Hematopoietic multipotent progenitor cell treated with erythropoietin and hydrocortisone succinate and interleukin-3 and kit ligand, for 15 days (in vitro differentiated cells): ENCODE measurements at places on chromosomes 12 and 14.

- no peak for DNase-seq
These were observed 29.3 kb downstream of the HMGA2 start for GRCh38 chr12:65853489-65854157.

DNA sequence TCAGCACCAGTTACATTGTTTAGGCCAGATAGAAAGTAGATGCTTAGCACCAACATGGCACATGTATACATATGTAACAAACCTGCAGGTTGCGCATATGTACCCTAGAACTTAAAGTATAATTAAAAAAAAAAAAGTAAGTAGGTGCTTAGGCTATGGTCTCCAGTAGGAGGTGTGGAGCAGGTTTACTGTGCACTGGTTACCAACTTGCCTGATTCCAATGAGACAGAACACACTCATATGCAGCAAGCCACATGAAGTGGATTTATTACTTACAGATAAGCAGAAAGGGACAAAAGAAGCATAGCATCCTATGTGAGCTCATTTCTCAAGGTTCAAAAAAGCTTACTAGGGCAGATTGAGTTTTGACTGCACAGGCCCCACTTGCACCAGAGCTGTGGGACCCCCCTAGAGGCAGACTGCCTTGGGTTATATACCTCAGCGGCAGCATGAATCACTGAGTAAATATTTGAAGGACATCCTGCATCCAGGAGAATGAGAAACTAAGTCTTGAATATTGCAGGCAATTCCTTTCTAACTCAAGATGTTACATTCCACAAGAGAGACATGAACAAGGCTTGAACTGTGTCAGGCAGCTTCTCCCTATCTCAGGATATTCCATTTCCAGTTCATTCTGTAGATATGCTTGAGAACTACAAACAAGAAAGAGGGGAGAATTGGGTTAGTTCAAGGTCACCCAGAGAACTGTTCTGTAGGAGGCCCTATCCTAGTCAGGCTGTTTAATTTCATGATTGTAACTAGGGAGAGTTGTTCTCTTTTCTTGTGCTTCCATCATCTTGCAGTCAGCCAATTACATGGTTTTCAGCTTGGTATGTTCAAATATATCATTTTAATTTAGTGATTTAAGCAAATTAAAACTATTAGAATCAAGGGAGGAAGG lies 30.1 kb downstream of the LRFN5 start:
- DNase-seq, result no peak

- DNase-seq, result no peak
These were observed 115.0 kb downstream of the BTG1 start for GRCh38 chr12:92030618-92031017.

DNA sequence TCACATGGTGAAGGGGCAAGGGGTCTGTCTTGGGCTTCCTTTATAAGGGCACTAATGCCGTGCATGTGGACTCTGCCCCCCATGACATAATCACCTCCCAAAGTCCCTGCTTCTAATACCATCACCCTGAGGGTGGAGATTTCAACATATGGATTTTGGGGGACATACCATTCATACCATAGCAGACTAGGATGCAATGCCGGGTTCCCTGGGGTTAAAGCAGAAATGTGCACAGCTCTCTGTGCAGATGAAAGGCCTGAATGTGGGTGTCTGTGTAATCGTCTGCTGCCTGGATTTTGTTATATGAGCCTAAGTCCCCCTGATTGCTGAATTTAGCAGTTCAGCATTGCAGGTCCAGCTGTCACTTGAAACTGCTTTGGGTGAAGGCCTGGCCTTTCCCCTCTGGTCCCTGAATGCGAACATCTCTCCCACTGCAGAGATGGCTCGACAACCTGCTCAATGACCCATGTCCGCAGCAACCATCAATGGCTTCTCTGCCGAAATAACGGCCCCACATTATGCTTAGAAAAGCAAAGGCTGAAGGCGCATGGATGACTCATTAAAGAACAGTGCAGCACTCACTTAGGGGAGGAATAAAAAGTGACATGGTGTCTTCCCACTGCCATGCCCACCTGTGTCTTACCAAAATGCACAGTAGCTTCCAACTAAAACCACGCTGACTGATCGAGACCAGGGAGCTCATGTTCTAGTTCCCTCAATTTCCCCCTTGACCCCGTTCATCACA lies 286.3 kb downstream of the DPF3 start:
- DNase-seq, result no peak

- no peak for DNase-seq
These were observed 168.3 kb downstream of the RMST start for GRCh38 chr12:97630875-97631274.

- no peak for DNase-seq
These were observed 7.7 kb downstream of the LRRIQ1 start for GRCh38 chr12:85043829-85044228.

GRCh38 chr12:57850854-57851430 lies 4.4 kb upstream of the CTDSP2 start:
- no peak for DNase-seq

DNA sequence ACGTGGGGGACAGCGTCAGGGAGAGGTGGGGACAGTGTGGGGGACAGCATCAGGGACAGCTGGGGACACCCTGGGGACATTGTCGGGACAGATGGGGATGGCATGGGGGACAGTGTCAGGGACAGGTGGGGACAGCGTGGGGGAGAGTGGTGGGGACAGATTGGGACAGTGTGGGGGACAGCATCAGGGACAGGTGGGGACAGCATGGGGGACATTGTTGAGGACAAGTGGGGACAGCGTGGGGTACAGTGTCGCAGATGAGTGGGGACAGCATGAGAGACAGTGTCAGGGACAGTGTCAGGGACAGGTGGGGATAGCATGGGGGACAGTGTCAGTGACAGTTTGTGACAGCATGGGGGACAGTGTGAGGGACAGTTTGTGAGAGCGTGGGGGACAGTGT lies 240.9 kb downstream of the TMEM121 start:
- DNase-seq, result no peak

GRCh38 chr14:53214384-53214783 lies 61.3 kb upstream of the DDHD1 start:
- no peak for DNase-seq

DNA sequence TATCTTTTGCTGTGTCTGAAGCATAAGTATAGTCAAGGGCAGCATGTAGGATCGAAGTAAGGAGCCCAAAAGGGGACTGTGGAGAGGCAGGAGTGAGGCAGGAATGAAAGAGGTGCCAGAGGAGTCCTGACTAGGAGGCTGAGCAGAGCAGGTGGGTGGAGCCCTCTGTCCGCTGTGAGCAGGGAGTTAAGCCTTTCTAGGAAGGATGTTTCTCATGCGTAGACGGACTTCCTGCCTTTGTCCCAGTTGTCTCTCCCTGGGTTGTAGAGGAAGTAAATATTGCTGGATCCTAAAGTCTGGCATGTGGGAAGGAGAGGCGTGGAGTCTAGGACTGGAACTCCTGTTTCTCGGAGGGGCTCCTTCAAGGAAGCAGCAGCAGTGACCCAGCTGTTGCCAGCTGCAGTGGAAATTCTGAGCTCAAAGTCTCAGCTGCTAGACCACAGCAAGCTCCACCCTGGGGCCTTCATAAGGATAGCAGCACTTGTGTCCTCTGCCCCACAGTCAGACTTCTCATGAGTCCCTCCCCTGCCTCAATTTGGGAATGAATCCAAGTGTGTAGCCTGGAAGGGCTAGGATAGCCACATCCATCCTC lies 44.0 kb downstream of the RBMS2 start:
- DNase-seq, result no peak

DNA sequence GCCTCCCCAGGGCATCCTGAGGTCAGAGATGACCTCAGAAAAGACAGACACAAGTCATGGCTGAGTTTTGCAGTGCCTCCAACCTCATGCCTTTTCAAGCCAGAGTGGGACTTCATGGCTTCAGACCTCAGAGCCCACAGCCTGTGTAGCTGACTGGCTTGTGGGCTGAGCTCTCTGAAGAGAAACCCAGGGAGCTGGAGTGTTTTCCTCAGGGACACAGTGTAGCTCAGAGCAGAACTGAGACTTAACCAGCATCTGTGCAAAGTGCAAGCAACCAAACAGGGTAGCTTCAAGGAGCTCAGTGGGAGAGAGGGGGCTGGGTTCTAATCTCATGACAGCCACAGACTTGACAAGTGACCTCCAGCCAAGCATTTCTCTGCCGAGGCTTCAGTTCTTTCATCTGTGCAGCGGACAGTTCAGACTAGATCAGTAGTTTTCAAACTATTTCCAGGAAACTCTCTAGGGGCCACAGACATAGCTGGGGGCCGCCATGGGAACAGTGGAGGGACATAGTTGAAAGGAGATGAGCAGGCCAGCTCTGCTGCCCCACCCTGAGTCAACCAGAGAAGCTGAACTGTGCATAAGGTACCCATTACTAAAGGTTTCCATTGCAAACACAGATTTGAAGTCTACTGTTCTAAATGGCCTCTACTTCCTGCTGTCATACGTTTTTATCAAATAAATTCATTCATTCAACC lies 80.0 kb downstream of the LGMN start:
- no peak for DNase-seq

GRCh38 chr14:23286902-23287479 lies 1.1 kb upstream of the HOMEZ start:
- DNase-seq, result no peak

DNA sequence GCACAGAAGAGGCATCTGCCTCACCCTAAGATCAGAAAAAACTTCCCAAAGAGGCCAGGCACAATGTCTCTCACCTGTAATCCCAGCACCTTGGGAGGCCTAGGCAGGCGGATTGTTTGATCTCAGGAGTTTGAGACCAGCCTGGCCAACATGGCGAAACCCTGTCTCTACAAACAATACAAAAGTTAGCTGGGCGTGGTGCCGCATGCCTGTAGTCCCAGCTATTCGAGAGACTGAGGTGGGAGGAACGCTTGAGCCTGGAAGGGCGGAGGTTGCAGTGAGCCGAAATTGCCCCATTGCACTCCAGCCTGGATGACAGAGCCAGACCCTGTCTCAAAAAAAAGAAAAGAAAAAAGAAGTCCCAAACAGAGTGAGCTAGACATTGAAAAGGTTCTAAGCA lies 4.5 kb downstream of the ZBTB1 start:
- no peak for DNase-seq

DNA sequence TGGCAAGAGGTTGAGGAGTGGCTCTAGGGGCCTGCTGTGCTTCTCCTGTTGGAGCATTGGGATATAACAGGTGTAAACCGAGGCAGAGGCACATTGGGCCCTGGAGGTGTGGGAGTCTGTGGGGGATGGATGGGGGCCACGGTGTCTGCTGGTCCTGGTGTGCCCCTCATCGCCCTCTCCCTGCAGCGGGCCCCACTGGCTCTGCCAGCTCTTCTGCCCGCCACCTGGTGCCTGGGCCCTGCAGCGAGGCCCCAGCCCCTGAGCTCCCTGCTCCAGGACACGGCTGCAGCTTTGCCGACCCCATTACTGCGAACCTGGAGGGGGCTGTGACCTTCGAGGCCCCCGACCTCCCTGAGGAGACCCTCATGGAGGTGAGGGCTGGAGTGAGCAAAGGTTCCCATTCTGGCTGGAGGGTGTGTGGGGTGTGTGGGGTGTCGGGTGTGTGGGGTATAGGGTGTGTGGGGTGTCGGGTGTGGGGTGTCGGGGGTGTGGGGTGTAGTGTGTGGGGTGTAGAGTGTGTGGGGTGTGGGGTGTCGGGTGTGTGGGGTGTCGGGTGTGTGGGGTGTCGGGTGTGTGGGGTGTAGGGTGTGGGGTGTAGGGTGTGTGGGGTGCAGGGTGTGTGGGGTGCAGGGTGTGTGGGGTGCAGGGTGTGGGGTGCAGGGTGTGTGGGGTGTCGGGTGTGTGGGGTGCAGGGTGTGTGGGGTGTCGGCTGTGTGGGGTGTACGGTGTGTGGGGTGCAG lies 10.6 kb upstream of the PUS1 start:
- no peak for DNase-seq

DNA sequence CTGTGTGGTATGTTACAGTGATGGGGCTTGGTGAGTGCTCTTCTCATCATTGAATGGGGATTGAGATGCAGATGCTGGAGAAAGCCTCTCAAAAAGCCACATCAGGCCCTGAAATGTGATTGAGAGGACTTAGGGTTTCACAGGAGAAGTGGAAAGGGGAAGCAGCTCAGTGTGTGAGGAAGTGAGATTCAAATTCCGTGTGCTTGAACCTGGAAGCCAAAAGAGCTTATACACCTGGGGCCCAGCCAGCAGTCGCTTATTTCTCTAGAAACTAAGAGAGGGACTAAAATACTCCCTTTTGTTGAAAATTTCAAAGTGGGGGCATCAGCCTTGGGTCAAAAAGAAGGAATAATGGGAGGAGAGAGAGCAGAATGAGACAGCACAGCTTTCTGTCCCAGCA lies 39.1 kb upstream of the GZMB start:
- no peak for DNase-seq

DNA sequence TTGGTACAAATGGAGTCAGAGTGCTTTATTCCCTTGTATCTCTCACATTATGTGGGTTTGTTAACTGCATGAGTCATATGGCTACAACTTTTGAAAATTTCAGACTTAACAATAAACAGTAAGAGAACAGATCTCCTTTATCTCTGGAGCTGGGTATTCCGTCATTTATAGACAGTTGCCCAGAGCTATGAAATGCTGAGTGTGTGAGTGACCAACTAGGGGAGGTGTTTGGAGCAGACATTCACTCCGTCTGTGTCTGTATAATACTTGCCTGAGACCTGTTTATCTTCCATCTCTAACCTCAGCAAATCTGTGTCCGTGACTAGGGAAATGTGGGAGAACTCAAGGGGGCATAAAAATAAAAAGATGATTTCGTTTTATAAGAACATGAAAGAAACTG lies 279.9 kb upstream of the FAR2 start:
- no peak for DNase-seq

- no peak for DNase-seq
These were observed 45.9 kb downstream of the NOC4L start for GRCh38 chr12:132190012-132190755.

DNA sequence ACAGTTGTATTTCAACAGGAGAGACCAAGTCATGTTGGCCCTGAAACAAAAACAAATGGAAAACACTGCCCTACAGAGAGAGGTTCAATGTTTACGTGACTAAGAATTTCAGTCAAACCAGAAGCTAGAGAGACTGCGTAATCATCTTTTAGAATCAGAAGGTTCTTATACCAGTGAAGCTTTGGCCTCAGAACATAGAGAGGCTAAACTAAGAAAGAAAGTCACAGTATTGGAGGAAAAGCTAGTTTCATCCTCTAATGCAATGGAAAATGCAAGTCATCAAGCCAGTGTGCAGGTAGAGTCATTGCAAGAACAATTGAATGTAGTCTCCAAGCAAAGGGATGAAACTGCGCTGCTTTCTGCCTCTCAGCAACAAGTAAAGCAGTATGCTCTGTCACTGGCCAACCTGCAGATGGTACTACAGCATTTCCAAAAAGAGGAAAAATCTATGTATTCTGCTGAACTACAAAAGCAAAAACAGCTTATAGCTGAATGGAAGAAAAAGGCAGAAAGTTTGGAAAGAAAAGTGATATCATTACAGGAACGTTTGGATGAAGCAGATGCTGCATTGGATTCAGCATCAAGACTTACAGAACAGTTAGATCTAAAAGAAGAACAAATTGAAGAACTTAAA lies 32.5 kb upstream of the NUAK1 start:
- DNase-seq, result no peak

DNA sequence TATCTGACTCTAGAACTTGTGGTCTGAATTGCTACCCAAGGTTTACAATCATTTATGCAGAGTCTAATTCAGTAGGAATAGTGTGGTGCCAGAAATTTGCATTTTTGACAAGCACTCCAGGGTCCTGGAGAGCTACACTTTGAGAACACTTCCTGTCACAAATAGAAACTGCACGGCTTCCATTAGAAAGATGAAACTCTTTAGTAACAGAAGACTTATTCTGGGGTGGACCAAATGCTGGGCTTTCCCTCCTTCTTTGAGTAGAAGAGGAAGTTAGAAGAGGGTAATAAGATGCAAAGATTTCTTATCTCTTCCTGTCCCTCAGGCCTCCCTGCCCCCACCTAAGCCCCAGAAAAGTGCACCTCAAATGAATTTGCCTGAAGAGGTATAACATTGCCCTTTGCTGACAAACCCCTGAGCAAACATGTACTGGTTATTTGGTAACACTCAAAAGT lies 28.4 kb downstream of the DGLUCY start:
- no peak for DNase-seq
